ENCODE measurements at places on chromosomes 5 and 9.

DNA sequence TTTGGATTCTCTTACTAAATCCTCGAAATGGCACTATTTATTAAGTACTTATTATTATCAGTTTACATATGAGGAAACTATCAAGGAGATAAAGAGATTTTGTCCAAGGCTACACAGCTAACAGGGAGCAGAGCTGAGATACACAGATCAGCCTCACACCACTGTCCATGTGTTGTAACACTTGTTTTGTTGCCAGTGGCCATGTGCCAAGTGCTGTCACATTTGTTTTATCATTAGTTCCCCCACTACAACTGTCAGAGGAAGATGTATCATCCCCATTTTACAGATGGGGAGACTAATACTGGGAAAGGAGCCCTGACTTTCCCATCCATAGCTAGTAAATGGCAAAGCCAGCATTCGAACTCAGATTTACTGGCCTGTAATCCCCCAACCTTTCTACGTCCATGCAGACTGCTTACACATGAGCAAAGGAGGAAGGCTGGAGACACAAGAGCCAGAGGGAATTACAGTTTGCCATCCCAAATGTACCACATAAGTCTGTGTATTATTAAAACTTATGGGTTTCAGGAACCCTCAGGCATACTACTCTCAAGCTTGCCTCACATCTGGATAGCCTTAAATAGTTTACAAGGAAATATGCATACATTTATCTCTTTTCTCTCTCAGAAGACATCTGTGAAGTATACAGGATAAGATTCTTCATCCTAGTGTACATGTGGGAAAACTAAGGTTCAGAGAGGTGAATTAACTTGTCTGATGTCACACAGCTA lies 25.1 kb downstream of the PAPPA start:
- DNase-seq = no peak

- no peak for DNase-seq
Measured at GRCh38 chr5:151483647-151484046, 36.2 kb downstream of the SLC36A1 start.

DNA sequence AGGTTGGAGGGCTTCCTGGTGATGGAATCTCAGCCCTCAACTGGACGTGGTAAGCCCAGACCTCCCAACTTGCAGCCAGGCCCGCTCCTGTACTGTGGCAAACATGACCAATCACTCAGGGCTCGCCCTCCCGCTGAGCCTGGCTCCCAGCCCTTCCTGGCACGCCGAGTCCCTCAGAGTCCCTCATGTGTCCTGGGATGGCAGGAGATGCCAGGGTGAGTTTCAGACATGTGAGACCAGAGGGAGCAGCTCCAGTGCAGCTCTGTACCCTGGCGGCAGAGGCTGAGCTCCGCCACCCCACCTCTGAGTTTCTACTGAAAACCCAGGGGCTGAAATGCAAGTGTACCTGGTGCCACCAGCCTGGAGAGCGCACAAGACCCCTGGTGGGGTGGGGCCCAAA lies 42.0 kb upstream of the RXRA start:
- DNase-seq = no peak

DNA sequence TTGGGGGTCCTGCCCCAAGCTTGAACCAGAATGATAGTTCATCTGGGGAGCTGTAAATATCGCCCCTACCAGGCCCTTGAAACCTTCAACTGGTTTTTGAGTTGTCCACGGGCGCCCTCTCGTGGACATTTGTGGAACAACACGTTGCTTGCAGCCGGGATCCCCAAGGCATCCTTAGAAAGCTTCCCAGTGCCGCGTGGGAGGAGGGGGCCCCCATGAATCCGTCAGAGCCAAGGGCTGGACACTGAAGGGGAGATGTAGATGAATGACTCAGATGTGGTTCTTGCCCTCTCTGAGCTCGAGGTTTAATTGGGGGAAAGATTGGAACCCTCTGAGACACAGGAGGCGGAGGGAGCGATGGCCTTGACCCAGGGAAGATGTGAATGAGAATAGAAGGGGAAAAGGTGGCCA lies 31.8 kb upstream of the ORM1 start:
- DNase-seq = peak; percentile 42

DNA sequence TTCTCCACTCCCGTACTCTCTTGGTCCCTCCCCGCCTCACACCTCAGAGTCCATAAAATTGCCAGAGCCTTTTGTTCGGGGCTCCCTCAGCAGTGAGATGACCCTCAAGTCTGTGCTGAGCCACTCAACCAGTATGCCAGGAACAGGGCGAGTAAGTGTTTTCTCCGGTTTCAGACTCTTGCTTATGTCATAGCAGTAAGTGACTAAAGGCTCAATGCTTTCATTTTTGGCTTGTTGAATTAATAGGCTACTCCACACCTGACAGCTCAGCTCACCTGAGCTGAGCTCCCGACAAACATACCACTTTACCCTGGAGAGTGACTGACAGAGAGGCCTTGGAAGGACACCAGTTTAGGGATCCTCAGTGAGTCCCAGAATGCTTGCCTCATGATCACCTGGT lies 30.5 kb downstream of the PCSK1 start:
- DNase-seq = no peak

GRCh38 chr5:157196045-157196444 lies 15.4 kb downstream of the ITK start:
- DNase-seq = no peak

DNA sequence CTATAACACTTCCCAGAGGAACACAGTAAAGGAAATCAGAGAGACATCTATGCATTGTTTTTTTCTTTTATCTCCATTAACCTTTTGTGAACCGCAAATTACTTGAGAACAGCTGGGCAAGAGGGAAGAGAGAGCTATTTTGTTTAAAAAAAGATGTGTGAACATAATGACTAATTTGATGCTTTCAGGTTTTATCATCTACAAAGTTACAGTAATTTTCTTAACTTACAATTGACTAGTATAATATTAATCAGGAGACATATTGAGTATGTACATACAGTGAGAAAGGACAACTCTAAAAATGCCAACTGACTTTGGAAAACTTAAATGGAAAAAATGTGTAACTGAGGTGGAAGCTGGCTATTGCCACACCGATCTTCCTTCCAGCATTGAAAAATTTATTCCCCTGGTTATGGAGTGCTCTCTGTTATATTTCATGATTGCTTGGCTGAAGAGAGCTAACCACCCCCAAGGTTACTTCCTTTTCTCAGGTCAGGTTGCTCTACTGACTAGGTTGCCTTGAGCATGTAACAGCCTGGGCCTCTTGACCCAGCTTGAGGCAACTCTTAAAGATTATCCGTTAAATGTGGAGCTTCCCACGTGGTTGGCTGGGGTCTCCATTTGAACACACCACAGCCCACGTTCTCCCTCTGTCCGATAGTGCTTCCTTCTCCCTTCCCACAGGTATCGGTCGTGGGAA lies 62.6 kb upstream of the C6 start:
- no peak for DNase-seq

- DNase-seq = peak; percentile 79
Measured at GRCh38 chr5:178113141-178113787, at the start of gene N4BP3. N4BP3 (plus strand) TSS chr5:178113532; CDS start chr5:178119584, 6,052 bp downstream.

GRCh38 chr5:154194345-154195329 lies 4.1 kb downstream of the GALNT10 start:
- DNase-seq = no peak

DNA sequence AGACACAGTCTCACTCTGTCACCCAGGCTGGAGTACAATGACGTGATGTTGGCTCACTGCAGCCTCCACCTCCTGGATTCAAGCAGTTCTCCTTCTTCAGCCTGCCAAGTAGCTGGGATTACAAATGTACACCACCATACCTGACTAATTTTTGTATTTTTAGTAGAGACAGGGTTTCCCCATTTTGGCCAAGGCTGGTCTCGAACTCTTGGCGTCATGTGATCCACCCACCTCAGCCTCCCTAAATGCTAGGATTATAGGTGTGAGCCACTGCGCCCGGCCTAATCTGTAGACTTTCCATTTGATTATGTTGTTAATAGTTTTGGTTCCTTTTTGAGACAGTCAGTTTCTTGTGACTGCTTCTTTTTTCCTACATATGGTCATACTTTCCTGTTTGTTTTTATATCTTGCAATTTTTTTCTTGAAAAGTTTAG lies 31.0 kb downstream of the MTREX start:
- peak; percentile 61 for DNase-seq

- no peak for DNase-seq
Measured at GRCh38 chr9:127786773-127787104, 905 bp downstream of the CDK9 start.

DNA sequence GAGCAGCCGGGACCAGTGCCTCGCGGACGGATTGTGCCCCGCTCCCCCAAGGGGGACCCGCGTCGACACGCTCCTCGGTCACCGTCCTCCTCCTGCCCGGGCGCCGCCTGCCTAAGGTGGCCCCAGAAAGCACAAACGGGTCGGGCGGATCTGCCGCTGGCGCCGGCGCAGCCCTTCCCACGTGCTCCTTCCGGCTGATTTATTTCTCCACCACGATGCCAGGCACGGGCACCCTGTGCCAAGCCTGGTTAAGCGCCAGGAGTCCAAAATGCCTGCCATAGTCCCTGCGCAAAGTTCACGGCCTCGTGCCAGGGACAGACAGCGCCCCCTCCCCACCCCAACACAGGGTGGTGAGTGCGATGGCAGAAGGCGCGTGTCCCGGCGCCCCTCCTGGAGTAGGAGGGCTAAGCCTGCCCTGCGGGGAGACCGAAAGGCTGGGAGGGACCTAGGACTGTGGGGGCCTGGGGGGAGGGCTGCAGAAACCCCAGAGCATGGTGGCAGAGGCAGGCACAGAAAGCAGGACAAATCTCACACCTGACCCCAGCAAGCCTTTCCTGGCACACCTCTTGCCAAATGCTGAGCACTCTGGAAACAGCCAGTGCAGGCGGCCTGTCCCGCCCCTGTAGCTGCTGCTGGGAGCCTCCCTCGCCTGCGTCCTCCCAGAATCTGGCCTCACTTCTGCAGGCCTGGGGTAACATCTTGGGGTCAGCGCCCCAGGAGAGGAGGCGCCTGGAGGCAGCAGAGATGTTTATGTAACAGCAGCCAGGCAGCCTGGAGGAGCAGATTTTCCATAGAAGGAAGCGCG lies 1.1 kb upstream of the NOTCH1 start:
- DNase-seq = peak; percentile 42

DNA sequence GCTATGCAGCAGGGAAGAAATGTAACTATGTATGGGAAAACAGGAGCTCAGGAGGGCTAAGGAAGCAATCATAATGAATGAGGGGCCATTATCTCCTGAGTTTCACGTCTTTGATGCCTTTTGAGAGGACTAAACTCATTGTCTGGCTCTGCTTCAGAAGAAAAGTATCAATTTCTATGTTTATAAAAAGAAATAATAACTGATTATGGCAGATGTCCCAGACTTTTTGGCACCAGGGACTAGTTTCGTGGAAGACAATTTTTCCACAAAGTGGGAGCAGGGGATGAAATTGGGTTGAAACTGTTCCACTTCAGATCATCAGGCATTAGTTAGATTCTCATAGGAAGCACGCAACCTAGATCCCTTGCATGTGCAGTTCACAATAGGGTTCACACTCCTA lies 8.7 kb upstream of the IL7R start:
- DNase-seq = no peak

GRCh38 chr5:115894342-115894741 lies 52.6 kb downstream of the AP3S1 start:
- DNase-seq = no peak

- DNase-seq = no peak
Measured at GRCh38 chr5:140148508-140148907, 22.8 kb downstream of the IGIP start.

GRCh38 chr9:113888976-113889375 lies 12.9 kb downstream of the ZNF618 start:
- no peak for DNase-seq

DNA sequence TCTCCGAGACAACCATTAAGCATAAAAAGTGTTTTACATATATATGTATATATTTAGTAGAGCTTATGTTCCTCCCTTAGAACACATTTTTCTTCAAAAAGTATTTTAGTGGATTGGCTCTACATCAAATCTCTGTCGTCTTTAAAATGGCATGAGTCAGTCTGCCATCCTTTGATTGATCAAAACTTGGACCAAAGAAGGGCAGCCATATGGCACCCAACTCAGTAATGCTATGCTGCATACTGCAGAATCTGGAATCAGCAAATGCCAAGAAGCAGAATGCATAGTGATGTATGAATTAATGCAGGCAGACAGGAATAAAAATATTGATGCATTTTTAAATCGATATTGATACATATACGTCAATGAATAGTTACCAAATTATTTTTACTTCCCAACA lies 1074.4 kb downstream of the PTPRD start:
- no peak for DNase-seq

- no peak for DNase-seq
Measured at GRCh38 chr9:99851500-99851822, 29.8 kb downstream of the NR4A3 start.

DNA sequence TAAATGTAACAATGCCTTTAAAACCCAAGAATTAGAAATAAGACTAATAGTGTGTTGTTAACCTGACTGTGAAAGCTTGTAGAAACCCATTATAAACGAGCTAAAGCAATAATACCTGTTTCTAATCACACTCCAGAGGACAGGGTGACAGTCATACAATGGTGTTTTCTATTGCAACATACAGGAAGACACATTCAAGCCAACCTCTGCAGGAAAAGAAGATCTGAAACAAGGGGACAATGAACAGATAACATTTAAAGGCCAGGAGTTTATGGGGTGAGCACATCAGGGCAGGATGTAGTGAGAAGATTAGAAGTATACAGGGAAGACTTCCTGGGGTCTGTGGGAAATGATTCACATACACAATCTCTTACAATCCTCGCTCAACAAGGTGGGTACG lies 13.8 kb downstream of the BARHL1 start:
- DNase-seq = no peak

DNA sequence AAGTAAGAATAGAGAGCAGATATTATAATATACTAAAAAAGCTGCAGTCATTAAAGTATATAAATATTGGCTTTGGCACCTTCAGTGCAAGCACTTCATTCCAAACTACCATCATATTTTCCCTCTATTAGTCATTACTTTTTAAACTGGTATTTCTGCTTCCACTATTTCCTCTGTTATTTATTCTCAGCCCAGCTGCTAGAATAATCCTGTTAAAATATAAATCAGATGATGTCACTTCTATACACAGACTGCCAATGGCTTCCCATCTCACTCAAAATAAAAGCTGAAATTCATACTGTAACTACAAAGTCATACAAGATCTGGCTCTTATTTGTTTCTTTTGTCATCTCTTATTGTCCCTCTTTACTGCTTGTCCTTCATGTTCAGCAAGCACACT lies 432.9 kb downstream of the TLE4 start:
- no peak for DNase-seq

DNA sequence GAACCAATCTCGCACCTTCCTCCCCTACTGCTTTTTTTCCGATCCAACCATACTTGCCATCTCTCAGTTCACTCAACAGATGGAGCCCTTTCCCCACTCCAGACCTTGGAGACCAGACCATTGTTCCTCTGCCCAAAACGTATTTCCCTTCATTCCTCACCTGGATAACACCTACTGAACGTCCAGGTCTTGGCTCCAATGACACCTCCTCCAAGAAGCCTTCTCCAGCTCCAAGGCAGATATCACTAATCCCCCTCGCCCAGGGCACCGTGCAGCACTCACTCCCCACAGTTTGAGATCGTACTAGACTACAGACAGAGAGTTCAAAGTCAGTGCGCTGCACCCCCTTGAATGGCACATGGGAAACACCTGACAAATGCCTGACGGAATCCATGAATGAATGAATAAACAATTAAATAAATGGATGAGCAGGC lies 47.1 kb upstream of the AKNA start:
- no peak for DNase-seq
